ENCODE measurements at places on chromosomes 12 and 14.
A peak's percentile ranks its signal among the peaks of the same experiment; 100 is the strongest.

- no peak for DNase-seq
These were observed 11.3 kb upstream of the KCNH3 start for GRCh38 chr12:49527361-49528130.

- DNase-seq = no peak
These were observed 16.7 kb downstream of the PNP start for GRCh38 chr14:20485900-20486299.

- DNase-seq = peak; percentile 15
These were observed 2.3 kb downstream of the ATXN7L3B start for GRCh38 chr12:74539765-74540526.

DNA sequence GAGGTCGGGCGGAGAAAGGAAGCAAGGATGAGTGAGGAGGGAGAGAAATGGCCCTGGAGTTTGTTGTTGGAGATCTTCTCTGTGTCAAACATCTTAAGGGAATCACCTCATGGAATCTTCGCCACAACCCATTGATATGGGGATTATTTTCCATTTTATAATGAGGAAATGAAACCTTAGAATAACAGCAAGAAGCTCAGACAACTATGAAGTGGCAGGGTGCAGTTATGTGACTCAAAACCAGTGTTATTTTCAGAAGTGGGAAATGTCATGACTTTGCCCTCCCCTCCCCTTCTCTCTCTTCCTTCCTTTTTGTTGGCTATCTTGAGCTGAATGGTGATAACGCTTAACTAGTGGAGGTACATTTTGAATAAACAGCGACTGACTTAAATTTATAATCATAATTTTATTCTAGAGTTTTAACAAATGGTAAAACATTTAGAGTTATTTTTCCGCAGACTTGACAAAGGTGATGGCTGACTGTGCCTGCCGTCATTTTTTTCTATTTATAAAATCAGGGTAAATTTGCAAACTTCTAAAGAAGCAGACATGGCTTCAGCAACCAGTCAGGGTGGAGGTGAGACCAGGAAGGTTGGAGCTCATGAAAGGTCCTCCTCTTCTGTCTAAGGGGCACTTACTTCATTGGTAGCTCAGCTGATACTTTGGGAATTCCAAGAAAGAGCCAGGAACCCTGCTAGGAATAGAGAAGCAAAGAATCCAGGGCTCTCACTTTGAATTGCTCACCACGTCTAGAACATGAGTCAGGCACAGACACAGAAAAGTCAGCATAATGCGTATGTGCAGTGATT, 232.4 kb downstream of the RGS6 start:
- no peak for DNase-seq

GRCh38 chr14:74575936-74576335, 36.1 kb downstream of the LTBP2 start:
- no peak for DNase-seq

- DNase-seq = no peak
These were observed 844.6 kb downstream of the VRK1 start for GRCh38 chr14:97641827-97642226.
